Stimulated activated CD4-positive, alpha-beta T cell treated with anti-CD3 and anti-CD28 coated beads, TNF-alpha, amount 100 ng/mL, for 1 hour (primary cell): ENCODE measurements at places on chromosomes 4 and X.

DNA sequence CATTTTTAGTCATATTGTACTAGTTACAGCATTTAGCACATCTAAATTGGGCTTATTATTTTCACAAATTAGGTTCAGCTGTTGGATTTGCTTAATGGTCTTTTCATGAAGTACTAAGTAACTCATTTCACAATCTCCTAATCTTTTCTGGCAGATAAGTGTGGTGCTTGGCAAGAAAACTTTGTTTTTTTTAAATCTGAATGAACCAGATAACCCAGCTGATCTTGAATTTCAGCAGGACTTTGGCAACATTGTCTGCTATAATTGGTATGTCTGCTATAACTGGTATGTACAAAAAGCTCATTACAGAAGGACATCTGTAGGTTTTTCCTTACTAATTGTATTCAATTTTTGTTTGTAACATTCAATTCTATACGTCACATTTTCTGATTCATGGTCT, 22.7 kb downstream of the WDR19 start:
- DNase-seq = no peak

- DNase-seq = no peak
Observed at GRCh38 chr4:74203467-74203866, 45.5 kb downstream of the MTHFD2L start.

DNA sequence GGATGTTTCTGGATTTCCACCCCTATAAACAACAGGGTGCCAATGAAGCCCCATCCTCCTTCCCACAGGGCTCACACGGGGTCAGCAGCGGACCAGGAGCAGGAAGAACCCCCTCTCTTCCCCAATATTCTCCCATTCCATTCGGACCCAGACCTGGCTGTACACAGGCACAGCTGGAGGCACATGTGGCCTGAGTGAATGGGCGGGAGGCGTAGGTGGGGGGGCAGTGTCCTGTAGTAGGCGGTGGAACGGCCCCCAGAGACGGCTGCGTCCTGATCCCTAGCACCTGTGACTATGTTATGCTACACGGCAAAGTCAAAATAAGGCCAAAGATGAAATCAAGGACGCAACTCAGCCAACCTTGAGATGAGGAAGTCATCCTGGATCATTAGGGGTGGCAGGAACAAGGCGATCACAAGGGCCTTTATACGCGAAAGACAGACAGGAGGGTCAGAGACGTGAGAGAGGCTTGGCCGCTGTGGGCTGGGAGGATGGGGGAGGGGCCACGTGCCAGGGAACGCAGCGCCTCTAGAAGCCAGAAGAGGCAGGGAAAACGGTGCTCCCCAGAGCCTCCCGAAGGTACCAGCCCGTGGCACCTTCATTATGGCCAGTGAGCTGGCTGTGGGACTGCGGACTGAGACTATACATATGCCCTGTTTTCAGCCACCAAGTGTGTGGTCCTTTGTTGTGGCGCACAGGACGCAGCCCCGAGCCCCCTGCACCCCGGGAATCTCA, 75.6 kb downstream of the WFS1 start:
- DNase-seq = no peak

DNA sequence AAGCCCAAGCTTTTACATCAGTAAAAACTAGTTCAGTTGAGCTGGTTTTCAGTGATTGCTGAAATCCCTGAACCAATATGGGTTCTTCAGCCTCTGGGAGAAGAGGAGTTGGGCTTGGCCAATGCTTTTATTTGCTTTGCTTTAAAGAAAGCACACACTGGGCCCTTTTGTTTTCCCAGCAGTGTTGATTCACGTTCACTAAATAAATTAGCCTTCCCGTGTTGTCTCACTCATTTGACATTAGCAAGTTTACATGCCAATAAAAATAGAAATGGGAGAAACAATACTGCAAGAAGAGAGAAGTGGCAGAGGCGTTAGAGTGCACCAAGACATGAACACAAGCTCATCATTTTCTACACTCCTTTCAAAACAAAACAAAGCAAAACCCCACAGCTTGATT, 136.2 kb downstream of the SHROOM3 start:
- no peak for DNase-seq

GRCh38 chr4:159027535-159027934, 75.3 kb upstream of the RAPGEF2 start:
- no peak for DNase-seq

- DNase-seq = peak; percentile 50
Observed at GRCh38 chr4:99808260-99808857, 8.3 kb upstream of the DAPP1 start.

GRCh38 chr4:5960252-5960880, 57.9 kb downstream of the C4orf50 start:
- DNase-seq = no peak

GRCh38 chr4:84790769-84791565, 175.5 kb downstream of the WDFY3 start:
- no peak for DNase-seq

GRCh38 chr4:115323106-115323707, 209.8 kb upstream of the NDST4 start:
- DNase-seq = no peak

DNA sequence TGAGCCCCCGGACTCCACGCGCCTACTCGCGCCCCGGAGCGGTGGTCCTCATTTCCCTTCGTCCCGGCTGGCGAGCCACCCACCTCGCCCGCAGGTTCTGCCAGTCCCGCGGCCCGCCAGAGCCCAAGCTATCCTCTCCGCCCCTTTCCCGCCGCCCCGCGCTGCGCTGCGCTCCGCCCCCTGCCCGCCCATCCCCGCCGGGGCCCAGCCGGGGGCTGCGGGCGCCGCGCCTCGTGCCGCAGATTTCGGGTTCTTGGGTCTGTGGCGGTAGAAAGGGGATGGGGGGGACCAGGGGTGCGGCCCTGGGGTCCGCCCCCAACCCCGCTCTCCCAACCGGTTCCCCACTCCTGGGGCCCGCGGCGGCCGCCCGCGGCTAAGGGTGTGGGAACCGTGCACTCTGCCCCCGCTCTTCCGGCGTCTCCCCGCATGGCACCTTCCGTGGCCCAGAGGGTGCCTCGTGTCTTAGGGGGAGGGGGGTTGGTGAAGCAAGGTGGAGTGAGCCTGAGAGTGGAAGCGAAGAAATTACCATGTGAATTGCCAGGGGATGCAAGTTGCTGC, 650.8 kb upstream of the DIPK2B start:
- DNase-seq = peak; percentile 21

- no peak for DNase-seq
Observed at GRCh38 chr4:53732661-53733060, 141.4 kb upstream of the LNX1 start.

- DNase-seq = no peak
Observed at GRCh38 chr4:160136021-160136420, 1033.1 kb downstream of the RAPGEF2 start.

- DNase-seq = no peak
Observed at GRCh38 chr4:165758086-165758485, 115.0 kb upstream of the TLL1 start.

GRCh38 chr4:34464196-34464595, 1780.1 kb downstream of the ARAP2 start:
- DNase-seq = no peak

- DNase-seq = no peak
Observed at GRCh38 chr4:72538006-72538405, 31.0 kb downstream of the ADAMTS3 start.

DNA sequence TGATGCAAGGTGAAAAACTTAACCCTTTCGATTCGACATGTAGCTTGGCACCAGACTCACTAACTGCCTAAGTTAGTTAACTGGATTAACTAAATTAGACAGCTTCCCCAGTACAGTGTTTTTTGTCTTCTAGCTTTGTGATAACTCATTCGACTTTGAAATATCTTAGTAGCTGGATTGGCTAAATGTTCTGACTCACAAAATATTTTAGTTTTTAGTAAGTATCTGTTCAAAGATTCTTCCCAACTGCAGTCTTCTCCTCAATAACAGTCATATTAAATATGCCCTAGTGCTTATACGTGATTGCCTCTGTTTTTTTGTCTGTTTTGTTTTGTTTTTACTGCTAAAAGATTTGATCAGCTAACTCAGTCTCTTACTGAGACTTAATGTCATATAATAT, 102.9 kb downstream of the KCNIP4 start:
- DNase-seq = no peak

- no peak for DNase-seq
Observed at GRCh38 chr4:157389741-157390140, 169.2 kb downstream of the GRIA2 start.

GRCh38 chr4:121778991-121779628, 14.1 kb upstream of the SMIM43 start:
- no peak for DNase-seq

- no peak for DNase-seq
Observed at GRCh38 chrX:150753357-150753756, 60.2 kb downstream of the MTMR1 start.

GRCh38 chrX:123665197-123665596, 67.7 kb downstream of the THOC2 start:
- DNase-seq = no peak

DNA sequence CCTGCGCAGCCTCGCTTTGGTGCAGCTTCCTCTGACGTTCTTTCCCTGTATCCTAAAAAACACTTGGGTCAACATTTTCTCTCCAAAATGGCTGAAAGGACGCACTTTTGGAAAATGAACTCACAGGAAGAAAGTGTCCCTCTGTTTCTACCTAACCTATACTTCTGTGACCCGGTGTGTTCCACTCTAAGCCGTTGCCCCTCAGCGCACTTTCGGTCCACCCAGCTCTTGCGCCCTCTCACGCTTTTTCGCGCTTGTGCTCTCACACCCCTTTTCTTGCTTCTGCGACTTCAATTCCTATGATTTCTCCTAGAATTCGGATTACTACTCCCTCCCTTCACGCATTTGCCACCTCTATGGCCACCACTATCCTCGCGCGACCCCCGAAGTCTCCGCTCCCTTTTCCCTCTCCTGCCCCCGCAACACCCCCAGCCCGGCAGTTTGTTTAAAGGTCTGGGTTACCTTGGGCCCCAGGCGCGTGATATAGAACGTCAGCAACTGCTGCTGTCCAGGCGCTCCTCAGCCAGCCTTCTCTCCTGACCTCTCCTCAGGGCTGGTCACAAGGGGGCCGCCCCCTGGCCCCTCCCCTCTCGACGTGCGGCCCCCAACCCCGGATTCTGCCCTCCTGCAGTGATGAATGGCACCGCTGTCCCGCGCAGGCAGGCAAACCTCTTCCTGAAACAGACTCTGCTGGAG, at the start of gene USP51:
Gene USP51, minus strand, starts transcription at position 535 of the 696 bp plus-strand sequence. CDS start 909 bp downstream, outside the sequence.
- DNase-seq = no peak

DNA sequence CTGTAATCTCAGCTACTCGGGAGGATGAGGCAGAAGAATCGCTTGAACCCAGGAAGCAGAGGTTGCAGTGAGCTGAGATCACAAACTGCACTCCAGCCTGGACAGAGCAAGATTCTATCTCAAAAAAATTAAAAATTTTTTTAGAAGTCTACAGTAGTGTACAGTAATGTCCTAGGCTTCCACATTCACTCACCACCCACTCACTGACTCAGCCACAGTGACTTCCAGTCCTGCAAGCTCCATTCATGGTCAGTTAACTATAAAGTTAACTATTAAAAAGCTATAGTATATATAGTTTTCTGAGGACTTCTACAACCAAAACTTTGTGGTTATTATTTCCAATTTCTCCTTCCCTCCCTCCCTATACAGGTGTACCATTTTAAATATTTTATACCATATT, 34.7 kb upstream of the NEUROG2 start:
- no peak for DNase-seq

GRCh38 chr4:184446132-184446658, 28.2 kb downstream of the IRF2 start:
- no peak for DNase-seq

DNA sequence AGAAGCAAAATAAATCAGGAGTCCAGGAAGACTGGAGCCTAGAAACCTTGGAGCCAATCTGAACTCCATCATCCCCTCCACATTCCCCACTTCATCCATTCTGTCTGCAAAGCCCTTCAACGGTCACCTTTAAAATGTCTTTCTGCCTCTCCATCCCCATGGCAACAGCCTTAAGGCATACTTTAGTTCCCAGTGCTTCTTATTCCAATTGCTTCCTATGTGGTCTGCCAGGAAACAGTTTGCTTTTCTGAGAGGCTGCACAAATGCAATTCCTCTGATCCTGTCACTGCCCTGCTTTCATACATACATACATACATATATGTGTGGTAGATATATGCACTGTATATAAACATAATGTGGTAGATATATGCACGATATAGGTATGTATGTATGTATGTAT, 786 bp upstream of the MAGEH1 start:
- no peak for DNase-seq

GRCh38 chrX:16307950-16308349, 140.7 kb downstream of the MAGEB17 start:
- DNase-seq = no peak

GRCh38 chr4:152970102-152970820, 34.1 kb downstream of the FHDC1 start:
- no peak for DNase-seq

DNA sequence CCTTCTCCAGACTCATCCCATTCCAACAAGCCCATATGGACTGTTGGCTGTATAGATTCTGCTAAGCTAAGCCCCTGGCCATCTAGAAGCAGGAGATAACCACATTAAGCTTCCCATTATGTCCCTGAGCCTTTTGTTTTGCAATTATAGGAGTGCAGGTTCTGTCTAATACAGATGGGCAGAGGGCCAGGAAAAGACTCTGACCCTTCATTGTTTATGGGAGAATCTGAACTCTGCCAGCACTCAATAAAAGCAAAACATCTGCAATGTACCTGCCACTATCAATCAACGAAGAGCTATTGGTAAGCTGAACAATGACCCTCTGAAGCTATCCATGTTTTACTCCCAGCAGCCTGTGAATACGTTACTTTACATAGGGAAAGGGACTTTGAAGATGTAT, 207.3 kb upstream of the CLNK start:
- no peak for DNase-seq

- no peak for DNase-seq
Observed at GRCh38 chr4:46999566-46999965, 6.2 kb upstream of the GABRA4 start.

- no peak for DNase-seq
Observed at GRCh38 chr4:86775061-86775460, 74.1 kb downstream of the SLC10A6 start.

- DNase-seq = no peak
Observed at GRCh38 chrX:36573720-36574119, 434.4 kb upstream of the FAM47C start.

- no peak for DNase-seq
Observed at GRCh38 chr4:86847571-86847970, 1.6 kb downstream of the SLC10A6 start.

- DNase-seq = no peak
Observed at GRCh38 chr4:156111686-156112085, 158.0 kb upstream of the CTSO start.
